ENCODE measurements at places on chromosomes 7 and 10.

DNA sequence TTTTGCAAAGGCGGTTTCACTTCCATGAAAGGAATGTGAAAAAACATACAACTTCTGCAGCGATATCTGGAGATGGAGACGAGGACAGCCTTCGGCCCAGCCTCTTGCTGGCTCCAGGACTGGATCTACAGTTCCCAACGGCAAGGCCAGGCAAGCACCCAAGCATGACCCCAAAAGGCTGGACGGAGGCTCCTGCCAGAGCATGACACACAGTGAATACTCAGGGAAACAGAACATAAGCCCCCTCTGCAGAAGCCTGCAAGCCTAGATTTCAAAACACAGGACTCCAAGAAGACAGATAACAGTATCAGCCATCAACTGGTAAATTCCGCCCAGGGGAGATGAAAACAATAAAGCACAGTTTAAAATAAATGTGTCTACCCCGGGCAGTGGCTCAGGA lies 3.3 kb upstream of the LRRC27 start:
- DNase-seq: no peak

- DNase-seq: no peak
Observed at GRCh38 chr10:88881320-88881719, 1.3 kb downstream of the STAMBPL1 start.

DNA sequence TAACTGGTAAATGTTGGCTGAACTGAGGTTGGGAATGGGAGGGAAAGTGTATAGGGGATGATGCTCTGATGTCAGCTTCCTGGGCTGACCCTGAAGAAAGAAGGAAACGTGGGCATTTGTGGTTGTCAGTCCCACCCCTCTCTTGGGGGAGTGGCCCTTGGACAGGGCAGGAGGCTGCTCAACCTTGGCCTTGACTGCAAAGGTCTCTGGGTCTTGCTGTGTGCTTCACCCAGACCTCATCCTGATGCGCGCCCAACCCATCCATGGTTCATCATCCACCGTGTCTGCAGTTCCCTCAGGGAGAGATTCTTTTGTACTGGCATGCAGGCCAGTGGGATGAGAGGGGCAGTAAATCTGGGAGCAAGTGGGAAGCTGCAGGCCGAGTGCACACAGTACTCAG lies 4.7 kb upstream of the ZYX start:
- DNase-seq: no peak

DNA sequence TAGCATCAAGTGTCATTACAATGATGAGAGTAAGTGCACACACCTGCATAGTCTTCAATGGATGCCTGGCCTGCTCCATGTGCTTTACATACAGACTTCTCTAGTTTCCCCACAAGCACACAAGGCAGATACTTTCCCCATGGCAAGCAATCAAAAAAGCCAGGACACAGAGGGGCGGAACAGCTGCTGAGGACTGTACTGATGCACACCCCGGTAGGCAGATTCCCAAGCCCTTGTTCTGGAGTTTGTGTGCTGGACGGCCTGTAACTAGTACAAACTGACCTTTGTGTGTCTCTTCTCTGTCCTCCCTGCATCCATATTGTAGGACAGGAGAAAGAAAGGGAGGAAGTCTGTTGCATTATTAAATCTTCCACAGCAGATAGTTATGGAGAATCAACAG lies 25.8 kb downstream of the UBE2D4 start:
- DNase-seq: no peak

DNA sequence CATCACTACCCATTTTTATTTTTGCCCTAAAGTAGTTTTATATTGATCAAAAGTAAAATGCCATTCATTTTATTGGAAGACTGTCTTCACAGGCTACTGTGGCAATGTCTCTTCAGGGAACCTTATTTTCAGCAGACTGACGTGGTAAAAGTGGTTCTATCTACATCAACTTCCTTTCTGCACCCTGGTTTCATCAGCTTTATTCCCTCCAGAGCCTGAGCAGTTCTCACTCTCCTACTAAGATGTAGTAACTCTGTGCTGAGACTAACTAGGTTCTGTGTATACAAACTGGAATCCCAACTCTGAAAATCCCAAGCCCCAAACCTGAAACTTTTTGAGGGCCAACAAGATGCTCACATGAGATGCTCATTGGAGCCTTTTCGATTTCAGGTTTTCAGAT lies 155.3 kb downstream of the SFMBT2 start:
- DNase-seq: no peak

DNA sequence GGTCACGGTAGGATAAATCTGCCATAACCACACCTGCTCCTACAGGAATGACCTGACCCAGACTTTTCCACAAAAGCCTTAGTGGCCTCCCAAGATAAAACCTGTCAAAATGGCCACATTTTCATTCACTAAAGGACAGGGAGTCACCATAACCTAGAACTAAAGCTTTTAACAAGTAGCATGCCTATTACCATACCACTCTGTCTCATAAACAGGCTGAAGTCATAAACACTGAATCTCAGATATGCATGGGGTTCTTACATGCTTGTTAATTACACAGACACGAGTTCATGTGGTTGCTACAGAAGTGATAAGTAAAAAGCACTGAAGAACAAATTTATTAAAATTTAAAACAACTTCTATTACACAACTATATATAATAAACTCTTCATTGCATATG lies 56.0 kb downstream of the HIPK2 start:
- no peak for DNase-seq

DNA sequence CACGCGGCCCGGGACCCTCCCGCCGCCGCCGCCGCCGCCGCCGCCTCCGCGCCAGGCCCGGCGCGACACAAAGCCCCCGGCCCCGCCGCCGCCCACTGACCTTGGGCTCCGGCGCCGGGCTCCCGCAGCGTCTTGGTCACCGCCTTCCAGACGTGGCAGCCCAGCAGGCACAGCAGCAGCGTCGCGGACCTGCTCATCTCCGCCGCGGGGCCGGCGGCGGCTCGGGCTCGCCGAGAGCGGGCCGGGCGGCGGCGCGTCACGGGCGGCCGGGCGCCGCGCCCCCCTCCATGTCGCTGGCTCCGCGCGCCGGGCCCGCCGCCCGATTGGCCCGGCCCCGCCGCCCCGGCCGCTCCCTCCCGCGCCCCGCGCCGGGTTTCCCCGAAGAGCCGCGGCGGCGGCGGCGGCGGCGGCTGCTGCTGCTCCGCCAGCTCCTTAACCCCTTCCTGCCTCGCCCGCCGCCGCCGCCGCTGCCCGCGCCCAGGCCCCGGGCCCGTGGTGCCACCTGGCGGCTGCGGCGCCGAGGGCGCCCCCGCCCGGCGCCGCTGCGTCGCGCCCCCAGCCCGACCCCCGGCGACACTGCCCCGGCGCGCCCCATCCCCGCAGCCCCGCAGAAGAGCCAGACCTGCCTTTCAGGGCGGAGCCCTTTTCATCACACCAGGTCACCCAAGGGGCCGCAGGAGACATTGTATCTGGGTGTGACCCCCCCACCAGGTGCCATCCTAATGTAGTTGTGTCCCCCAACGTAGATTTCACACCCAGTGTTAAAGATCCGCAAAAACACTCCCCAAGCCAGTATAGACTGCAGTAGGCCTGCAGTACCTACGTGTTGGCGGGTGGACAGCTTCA lies at the start of gene FAM171A1:
Gene FAM171A1 (minus strand): TSS at position 434 of the 846 bp plus-strand sequence. CDS start 237 bp downstream, at position 197.
- DNase-seq: peak; percentile 43

DNA sequence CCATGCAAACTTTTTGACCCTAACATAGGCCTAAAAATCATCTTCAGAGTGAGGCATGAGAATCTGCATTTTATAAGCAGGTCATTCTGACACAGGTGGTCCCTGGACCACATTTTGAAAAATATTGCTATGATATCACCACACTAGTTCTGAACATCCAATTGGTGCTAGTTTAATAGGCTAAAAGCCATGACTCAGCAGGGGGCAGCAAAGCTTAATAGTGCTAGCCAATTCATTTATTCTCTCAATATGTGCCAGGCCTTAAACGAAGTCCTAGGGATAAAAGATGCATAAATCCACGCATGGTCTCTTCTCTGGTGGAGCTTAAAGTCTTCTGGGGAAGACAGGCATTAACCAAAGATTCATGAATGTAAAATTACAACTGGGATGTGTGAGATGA lies 10.2 kb upstream of the SLC25A28 start:
- no peak for DNase-seq

- DNase-seq: no peak
Observed at GRCh38 chr7:83947260-83947659, 247.3 kb downstream of the SEMA3A start.

- no peak for DNase-seq
Observed at GRCh38 chr7:116395141-116395791, 104.3 kb upstream of the CAV2 start.

GRCh38 chr10:69973678-69974077 lies 79.0 kb upstream of the MACROH2A2 start:
- no peak for DNase-seq

DNA sequence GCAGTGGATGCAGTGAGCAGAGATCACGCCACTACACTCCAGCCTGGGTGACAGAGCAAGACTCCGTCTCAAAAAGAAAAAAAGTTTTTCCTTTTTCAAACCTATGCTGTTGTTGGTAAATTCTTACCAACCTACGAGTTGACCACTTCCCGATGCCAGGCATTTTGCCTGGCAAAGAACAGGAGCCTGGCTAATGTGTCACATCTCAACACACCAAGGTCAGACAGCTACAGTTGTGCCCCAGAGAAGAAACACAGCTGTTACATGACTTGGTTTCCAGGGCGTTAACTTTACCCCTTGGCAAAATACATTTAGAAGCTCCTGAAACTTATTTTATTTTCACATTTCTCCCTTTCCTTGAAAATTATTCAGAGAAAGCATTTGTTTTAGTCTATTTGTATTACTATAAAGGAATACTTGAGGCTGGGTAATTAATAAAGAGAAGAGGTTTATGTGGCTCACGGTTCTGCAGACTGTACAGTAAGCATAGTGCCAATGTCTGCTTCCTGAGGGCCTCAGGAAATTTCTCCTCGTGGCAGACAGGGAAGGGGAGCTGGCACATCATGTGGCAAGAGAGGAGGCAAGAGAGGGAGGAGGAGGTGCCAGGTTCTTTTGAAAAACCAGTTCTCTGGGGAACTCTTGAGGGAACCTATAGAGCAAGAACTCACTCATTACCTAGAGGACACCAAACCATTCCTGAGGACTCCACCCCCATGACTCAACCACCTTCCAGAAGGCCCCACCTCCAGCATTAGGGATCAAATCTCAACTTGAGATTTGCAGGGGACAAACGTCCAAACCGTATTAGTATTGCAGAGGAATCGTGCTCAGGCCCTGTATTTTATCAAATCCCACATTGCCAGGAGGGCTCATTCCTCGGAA lies 83.3 kb downstream of the PAXIP1 start:
- no peak for DNase-seq

- DNase-seq: no peak
Observed at GRCh38 chr10:71797533-71798307, 24.4 kb upstream of the VSIR start.

DNA sequence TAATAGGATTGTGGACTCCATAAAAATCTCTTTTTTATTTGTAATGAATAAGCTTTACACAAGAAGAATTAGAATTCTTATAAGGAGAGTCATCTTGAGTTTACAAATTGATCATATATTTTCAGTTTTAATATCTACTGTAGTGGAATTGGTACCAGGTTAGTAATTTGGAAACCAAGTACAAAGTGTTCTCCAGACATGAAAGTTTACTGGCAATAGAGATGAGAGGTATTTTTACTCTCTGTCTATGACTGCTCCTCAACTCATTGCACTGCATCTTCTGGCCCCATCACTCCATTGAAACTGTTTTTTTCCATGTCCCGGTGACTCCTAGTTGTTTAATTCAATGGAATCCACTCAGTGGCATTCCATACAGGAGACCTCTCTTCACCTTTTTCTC lies 164.5 kb upstream of the SMIM30 start:
- DNase-seq: no peak

Measured in activated CD4-positive, alpha-beta T cell treated with anti-CD3 and anti-CD28 coated beads for 24 hours (primary cell).